ENCODE measurements at places on chromosomes 16 and 17.
A peak's percentile ranks its signal among the peaks of the same experiment; 100 is the strongest.

GRCh38 chr16:10933865-10934264, 8.4 kb downstream of the DEXI start:
- DNase-seq, result no peak

- no peak for DNase-seq
Measured at GRCh38 chr16:22633799-22634198, 123.1 kb downstream of the NPIPB5 start.

GRCh38 chr17:1485423-1486376, 6.8 kb downstream of the MYO1C start:
- no peak for DNase-seq

- DNase-seq, result no peak
Measured at GRCh38 chr17:77410470-77410869, 269.7 kb downstream of the SEC14L1 start.

GRCh38 chr16:89370081-89370511, 120.3 kb downstream of the ANKRD11 start:
- DNase-seq, result no peak

- DNase-seq, result no peak
Measured at GRCh38 chr16:318628-319027, 33.9 kb downstream of the AXIN1 start.

- peak; percentile 72 for DNase-seq
Measured at GRCh38 chr17:7922845-7923628, 6.6 kb downstream of the KCNAB3 start.

DNA sequence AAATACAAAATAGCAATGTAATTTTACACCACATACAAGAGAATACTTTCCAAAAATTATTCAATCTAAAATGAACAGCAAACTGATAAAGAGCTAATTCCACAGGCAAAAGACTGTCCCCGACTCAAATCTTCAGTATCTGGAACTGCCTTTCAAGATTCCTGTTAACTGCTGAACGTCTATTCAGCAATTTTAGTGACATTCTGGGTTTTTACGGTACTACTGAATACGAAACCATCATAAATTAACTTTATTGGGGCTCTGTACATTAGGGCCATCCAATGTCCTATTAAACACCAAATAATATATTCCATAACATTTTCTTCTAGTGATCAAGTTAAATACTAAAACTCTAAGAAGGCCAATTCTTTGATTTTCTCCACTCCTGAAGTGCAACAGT, 1.6 kb downstream of the FBXL20 start:
- no peak for DNase-seq

- DNase-seq, result no peak
Measured at GRCh38 chr17:36937959-36938565, 787 bp downstream of the LHX1 start.

GRCh38 chr16:78284326-78284725, 184.9 kb downstream of the WWOX start:
- DNase-seq, result no peak

GRCh38 chr17:80959330-80960036, 32.2 kb upstream of the CHMP6 start:
- peak; percentile 62 for DNase-seq

DNA sequence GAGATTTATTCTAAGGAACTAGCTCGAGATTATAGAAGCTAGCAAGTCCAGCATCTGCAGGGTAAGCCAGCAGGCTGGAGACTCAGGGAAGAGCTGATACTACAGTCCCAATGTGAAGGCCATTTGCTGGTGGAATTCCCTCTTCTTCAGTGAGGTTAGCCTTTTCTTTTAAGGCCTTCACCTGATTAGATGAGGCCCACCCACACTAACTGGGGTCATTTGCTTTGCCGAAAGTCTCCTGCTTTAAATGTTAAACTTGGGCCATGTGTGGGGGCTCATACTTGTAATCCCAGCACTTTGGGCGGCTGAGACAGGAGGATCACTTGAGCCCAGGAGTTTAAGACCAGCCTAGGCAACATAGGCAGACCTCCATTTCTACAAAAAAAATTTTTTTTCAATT, 168.3 kb downstream of the LGALS9B start:
- DNase-seq, result no peak

DNA sequence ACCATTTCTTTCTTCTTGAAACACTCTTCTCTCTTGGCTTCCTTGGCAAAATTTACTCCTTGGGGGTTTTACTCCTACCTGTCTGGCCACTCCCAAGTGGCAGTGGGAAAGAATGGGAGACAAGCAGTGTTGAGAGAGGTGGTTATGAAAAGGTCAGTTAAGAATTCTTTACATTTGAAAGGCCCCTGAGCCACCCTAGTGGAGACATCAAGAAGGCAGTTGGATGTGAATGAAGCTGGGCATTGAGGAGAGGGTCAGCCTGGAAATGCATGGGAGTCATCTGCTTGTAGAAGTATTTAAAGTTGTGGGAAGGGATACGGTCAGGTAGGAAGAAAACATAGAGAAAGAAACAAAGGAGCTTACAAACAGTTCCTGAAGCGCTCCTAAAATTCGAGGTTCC, 42.3 kb upstream of the CCNF start:
- DNase-seq, result no peak

DNA sequence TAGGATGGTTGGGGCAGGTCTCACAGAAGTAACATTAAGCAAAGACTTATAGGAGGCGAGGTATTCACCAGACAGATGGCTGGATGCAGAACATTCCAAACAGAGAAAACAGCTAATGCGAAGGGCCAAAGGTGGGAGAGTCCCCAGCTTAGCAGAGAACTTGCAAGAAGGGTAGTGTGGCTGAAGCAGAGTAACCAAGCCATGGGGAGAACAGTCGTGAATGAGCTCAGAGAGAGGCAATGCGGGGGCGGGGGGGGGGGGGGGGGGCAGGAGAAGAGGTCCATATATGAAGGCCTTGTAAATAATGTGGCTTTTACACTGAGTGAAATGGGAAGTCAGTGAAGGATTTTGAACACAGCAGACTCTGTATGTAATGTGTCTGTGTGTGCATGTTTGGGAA, 81.3 kb downstream of the SMG6 start:
- no peak for DNase-seq

DNA sequence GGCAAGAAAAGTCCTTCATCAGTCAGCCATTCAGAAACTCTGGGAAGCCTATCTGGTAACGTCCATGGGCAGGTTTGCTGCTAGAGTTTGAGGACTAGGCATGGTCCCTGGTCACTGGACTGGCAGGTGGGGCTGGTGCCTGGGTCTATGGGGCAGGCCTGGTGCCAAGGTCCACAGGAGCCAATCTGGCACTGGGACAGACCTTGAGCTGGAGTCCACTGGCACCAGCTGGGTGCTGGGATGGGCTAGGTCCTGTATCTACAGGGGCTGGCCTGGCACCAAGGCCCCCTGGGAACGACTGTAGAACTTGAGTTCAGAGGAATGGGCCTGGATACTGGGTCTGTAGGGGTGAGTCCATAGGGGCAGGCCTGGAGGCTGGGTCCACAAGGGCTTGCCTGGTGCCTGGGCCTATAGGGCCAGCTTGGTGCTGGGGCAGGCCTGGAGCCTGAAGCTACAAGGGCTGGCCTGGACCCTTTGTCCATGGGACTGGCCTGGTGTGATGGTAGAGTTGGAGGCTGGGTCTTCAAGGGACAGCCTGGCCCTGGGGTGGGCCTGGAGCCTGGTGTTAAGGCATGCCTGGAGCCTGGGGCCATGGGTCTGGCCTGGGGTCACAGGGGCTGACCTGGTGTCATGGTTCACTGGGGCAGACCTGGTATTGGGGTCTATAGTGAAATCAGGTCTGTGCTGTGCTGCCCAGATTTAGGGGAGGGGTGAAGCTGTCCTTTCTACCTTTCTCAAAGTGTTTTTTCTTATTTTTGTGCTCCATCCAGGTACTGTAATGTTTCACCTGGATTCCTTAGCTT, 30.5 kb upstream of the NKD1 start:
- DNase-seq, result no peak

DNA sequence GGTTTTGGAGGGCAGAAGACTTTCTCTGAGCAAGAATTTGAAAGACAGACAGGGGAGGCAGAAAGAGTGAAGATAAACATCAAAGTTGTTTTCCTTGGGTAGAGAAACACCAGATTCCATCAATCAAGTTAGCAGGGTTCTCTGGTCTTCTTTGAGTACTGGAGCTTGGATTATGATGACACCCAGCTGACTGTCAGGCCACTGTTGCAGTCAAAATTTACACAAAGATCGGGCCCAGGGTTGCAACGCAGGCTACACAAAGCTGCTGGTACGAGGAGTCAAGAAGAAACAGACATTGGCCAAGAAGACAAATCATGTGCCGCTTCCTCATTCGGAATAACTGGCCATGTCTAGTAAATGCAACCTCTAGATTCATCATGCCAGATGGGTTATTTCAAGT, 396.2 kb upstream of the XYLT1 start:
- DNase-seq, result no peak

DNA sequence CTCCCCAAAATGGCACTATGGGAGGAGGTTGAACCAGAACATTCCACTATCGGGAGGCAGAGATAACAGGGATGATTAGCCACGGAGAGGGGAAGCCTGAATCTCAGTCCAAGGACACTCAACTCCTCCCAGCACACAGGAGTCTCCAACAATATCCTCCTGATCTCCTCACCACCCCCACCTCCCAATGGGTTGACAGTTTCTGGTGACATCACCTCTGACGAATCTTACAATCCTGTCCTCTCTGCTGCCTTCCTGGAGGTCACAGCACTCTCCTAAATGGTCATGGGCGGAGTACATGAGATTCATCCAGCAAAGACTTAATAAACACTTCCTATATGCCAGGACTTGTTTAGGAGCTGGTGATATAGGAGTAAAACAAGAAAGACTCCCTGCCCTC, 80.9 kb downstream of the SLC6A2 start:
- no peak for DNase-seq

DNA sequence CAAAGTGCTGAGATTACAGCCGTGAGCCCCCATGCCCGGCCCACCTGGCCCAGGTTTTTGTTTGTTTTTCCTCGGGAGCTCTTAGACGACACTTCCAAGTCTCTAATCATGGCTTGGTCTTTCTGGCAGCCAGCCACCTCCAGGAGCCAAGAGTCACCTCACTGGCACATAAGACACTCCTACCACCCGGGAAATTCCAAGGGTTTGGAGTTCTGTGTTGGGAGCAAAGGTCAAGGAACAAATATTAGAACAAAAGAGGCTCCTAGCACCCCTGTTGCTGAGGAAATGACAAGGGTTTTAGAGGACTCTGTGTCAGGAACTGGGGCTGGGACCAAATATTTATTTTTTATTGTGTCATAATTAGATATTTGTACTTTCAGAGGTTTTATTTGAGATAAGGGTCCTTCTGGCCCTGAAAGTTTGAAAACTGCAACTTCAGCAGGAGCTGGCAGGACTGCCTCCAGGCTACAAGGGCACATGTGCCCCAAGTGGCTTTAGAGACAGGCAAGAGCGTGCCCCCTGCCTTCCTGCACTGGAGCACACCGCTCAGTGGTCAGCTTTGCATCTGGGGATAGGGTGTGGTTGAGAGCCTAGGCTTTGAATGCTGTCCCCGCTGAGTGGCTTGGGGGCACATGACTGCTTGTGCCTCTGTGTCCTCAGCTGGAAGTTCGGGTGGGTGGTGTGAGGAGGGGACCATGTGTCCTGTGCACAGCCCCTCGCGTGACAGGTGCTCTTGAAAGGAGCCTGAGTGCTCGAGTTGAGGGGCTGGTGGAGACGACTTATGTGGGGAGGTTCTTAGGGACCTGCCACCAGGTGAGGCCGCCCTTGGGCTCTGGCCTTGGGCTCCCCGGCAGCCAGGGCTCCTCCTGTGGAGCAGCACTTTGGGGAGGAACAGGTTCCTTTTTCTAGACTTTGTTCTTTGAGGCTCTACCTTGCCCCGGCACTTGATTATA, 29.7 kb downstream of the MGRN1 start:
- DNase-seq, result no peak

- DNase-seq, result no peak
Measured at GRCh38 chr16:11240636-11241473, 15.1 kb downstream of the SOCS1 start.

GRCh38 chr16:3032624-3033023, 4.1 kb downstream of the BICDL2 start:
- DNase-seq, result no peak

DNA sequence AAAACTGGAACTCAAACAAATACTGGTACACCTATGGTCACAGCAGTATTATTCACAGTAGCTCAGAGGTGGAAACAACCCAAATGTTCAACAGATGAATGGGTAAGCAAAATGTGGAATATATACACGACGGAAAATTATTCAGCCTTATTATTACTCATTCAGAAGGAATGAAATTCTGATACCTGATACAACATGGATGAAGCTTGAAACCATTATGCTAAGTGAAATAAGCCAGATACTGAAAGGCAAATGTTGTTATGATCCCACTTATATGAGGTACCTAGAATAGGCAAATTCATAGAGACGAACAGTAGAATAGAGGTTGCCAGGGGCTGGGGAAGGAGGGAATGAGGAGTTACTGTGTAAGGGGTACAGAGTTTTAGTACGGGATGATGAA, 27.1 kb upstream of the MYLK3 start:
- DNase-seq, result no peak

DNA sequence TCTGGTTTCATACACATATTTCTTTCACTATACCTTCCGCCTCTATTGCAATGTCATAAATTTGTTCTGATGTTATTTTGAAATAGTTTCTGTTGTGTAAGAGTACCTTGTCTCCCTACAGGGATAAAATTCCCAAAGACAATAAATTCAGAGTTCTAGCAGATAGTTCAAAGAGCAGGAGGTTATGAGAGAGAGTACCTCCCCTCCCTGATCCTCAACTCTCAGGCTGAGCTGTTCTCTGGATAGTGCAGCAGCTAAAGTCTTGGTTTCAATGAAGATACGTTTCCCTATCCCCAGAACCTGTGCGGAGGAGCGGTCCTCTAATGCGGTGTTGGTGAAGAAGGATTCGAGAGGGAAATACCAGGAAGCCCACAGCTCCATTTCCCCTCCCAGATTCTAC, 190.2 kb upstream of the CPHXL start:
- DNase-seq, result no peak
